ENCODE measurements at places on chromosomes 5 and 9.

- DNase-seq = no peak
These were observed 58.0 kb downstream of the PTPN3 start for GRCh38 chr9:109440117-109440515.

- no peak for DNase-seq
These were observed 64.3 kb downstream of the RXRA start for GRCh38 chr9:134390537-134390936.

DNA sequence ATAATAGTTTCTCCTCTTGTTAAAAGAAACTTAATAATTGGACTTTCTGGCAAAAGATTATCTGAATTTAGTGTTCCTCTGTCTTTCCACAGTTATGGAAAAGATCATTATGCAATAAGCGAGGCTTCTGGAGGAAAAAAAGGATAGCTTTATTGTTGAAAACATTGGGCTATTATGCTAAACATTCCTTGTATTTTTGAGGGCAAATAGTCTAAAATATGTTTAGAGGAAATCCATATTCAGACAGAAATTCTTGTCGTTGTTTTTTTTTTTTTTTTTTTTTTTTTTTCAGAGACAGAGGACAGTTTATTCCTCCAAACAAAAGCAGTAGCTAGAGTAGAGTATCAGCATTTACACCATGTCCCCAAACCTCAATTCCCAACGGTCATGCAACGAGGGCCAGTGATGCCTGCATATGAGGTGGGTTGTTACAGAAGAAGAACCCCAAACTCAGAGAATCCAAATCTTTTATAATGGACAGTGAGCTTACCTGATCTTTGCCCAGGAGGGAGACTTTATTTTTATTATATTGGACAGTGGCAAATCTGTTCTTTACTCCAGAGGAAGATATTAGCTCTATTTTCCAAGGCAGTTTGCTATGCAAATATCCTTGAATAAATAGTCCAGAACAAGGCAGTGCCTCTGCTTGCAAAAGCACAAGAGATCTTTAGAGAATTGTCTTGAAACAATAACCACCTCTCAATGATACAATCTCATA lies 48.4 kb upstream of the CDK5RAP2 start:
- DNase-seq = no peak

- DNase-seq = no peak
These were observed 371.6 kb downstream of the KDM4C start for GRCh38 chr9:7129391-7129790.

DNA sequence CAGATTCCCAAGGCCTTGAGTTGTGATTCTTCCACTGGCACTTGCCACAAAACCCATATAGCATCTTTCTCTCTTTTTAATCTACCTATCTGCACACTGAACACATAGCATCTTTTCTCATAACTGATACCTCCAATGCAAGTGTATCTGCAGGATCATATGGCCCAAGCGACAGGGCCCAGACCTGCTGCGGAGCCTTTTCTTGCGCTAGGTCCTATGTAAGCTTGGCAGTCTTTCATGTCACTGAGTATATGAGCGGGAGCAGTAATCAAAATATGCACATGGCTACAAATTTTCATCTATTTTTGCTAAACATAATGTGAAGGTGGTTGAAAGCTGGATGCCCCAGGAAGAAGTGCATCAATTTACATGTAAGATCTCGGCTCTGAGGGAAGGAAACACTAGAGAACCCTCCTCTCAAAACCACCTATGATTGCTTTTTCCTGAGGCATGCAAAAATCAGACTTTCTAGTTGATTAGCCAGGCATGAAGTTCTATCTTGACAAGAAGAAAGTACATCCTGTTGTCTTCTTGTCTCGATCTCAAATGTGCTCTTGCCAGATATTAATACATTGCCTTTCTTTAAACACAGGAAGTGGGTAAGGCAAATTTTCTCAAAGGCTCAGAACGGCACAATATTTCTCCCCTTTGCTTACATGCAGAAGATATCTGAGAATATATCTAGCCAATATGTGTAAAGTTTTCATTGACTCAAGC lies 26.9 kb upstream of the CEMIP2 start:
- DNase-seq = no peak

- no peak for DNase-seq
These were observed 17.6 kb downstream of the AFAP1L1 start for GRCh38 chr5:149289301-149289700.

Measured in EL (cell line).